ENCODE measurements at places on chromosomes 12 and 14.

- DNase-seq = peak; percentile 25
These were observed 40.5 kb downstream of the ALKBH1 start for GRCh38 chr14:77667331-77667730.

DNA sequence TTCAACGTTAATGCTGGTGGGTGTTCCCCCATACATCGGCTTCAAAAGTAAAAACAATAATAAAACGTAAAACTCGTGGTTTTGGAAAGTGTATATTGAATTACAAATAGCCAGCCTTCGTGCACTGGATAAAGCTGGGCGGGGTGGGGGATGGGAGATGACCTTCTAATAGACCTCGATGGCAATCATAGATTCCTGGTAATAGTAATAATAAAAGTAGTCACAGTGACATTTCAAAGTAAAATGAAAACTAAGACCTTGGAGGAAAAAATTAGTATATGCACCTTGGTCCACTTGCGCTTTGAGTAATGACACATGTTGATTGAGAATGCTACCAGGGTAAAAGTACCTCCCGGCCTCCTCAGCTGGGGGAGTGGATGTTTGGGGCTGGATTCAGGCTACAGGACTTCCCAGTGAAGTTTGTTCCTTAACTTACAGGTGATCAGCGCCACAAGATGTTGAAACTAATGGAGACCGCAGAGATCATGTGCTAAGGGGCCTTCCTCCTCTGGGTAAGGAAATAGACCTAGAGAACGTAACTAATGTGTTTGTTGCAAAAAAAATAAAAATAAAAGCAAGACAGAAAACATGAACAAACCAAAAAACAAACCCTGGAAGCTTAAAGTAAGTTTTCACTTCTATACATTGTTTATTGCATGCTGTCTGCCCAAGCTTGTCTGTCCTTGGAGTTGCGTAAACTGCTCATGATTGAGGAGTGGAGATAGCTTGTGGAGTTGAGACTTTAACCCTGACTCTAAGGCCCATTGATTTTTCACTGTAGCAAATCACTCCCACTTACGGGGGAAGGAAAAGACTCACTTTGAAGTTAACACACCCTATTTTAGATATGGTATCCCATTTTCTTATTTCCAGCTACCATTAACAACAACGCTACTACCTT lies 907 bp upstream of the LRIG3 start:
- no peak for DNase-seq

- DNase-seq = no peak
These were observed 13.2 kb downstream of the EIF2S1 start for GRCh38 chr14:67373347-67373746.

DNA sequence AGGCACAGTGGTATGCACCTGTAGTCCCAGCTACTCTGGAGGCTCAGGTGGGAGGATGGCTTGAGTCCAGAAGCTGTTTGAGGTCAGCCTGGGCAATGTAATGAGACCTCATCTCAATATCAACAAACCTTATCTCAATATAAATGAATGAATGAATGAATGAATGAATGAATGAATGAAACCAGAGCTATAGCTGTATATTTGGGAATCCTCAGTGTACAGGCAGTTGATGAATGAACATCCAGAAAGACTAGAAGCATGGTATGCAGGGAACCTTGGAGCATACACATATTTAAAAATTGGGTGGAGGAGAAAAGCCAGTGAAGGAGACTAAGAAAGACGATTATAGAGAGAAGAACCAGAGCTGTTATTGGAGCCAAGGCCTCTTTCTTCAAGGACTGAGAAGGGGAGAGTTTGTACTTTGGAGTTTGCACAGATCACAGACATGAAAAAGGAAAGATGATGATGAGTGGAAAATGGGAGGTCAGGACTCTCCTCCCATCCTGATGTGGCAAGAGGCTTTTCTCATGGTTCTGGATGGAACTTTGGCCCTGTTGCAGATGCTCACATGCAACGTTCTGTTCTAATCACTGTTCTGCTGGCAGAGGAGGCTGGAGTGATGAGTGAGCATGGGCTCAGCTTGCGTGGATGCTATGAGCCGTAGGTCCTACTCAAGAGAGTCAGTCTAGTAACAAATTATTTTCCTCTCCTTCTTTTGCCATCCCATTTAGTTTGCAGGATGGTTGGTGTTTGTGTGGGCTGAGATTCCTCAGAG lies 114.4 kb downstream of the PRKCH start:
- DNase-seq = no peak

GRCh38 chr12:107369679-107370078 lies 276.3 kb upstream of the CRY1 start:
- DNase-seq = peak; percentile 36

- DNase-seq = no peak
These were observed 14.4 kb downstream of the TSPAN9 start for GRCh38 chr12:3091382-3092241.

- peak; percentile 39 for DNase-seq
These were observed 27.8 kb upstream of the PCNX1 start for GRCh38 chr14:70879448-70879847.

DNA sequence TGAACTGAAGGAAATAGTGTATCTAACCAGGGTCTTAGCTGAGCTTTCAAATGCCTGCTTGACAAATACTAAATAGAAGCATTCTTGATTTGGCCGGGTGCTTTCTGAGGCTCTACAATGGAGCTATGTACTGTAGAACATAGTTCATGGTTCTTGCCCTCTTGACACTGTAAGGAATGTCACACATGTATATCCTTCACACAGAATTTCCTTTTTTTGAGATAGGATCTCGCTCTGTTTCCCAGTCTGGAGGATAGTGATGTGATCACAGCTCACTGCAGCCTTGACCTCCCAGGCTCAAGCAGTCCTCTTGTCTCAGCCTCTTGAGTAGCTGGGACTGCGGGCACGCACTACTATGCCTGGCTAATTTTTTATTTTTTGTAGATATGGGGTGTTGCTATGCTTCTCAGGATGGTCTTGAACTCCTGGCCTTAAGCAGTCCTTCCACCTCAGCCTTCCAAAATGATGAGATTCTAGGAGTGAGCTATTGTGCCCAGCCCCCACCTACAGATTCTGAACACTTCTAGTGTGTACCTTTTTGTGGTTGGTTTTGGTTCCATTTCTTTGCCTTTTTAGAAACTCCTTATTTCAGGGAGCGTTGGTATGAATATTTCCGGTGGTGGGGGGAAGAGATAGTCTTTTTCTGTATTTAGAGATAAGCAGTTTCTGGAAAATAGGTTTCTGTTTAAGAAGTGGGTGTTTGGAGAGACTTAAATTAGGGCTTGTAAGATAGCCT lies 4.2 kb downstream of the MLXIP start:
- no peak for DNase-seq

DNA sequence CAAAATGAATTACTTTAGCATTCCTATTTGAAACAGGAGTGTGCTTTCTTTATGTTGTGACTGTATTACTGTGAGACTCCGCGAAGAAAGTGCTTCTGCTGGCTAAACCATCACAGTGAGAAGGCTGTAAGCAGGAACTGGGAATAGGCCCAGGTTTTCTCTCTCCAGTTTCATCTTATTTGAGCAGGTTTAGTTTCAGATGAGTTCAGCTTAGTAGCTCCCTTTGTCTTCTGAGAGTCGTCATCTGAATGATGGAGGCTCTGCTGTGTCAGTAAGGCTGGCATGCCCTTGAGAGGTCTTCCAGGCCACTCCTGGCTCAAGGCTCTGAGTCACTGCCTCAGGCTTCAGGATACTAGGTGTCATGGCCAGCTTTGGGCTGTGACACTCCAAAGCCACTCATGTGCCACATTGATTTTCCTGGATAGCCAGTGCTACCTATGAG lies 205.6 kb upstream of the RGS6 start:
- no peak for DNase-seq

DNA sequence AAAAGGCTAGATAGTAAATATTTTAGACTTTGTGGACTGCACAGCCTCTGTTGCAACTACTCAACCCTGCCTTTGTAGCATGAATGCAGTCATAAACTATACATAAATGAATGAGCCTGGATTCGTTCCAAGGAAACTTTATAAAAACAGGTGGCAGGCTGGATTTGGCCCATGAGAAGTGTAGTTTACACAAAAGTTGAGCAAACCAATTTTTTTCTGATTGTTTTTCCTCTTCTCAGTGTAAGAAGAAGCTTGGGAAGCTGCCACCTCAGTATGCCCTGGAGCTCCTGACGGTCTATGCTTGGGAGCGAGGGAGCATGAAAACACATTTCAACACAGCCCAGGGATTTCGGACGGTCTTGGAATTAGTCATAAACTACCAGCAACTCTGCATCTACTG lies 9.5 kb downstream of the OAS1 start:
- no peak for DNase-seq

GRCh38 chr12:73277971-73278370 lies 1005.8 kb downstream of the TRHDE start:
- DNase-seq = no peak

DNA sequence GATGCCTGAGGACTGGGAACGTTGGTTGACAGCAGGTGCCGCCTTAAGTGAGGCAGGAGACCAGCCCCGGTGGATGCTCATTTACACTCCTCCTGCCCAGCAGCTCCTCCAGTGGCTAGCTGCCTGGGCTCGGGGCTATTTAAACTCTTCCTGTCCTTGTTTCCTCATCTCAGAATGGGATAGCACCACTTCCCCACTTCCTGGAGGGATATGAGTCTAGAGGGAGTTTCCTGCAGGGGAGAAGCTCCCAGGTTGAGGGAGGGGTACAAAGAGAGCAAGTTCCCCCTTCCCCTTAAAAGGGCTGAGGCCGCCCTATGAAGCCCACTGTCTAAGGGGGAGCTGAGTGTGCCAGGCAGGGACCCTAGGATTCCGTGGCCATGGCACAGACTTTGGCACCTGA lies 311.2 kb downstream of the AACS start:
- no peak for DNase-seq

DNA sequence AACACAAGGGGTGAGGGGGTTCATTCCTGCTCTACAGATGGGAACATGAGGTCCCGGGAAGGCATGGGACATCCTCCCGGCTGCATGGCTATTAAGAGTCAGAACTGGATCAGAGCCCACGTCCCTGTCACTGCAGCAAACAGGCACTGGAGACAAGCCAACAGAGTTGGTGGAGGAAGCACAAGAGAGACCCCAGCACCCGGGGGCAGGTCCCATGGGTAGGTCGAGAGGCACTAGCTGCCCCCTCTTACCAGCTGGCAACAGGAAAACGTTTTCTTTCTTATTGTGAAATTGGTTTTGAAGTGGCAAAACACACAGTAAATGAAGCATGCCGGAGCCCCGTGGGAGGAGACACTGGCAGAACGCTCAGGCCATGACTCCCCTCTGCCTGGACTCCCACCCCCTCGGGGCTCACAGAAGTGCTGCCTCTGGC lies 43.6 kb downstream of the SYNE3 start:
- no peak for DNase-seq

Measured in MV-4-11 (cell line).